Activated naive CD4-positive, alpha-beta T cell (primary cell): ENCODE measurements at places on chromosomes 16 and 17.

- DNase-seq, result no peak
These were observed 128.9 kb upstream of the GOT2 start for GRCh38 chr16:58863042-58863441.

DNA sequence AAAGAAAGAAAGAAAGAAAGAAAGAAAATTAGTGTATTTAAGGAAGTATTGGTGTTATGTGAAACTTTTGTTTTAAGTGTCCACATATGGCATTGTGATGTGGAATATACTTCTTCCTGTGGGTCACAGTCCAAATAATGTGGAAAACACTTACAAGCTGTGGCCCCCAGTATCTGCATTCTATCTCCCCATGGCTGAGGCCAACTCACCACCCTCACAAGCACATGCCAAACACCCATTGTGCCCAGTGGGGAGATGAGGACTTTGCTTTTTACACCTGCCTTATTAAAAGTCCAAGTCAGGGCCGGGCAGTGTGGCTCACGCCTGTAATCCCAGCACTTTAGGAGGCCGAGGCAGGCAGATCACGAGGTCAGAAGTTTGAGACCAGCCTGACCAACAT is 4.0 kb upstream of the P2RX5 start:
- no peak for DNase-seq

- DNase-seq, result no peak
These were observed 23.0 kb downstream of the ARHGAP27 start for GRCh38 chr17:45409659-45410076.

DNA sequence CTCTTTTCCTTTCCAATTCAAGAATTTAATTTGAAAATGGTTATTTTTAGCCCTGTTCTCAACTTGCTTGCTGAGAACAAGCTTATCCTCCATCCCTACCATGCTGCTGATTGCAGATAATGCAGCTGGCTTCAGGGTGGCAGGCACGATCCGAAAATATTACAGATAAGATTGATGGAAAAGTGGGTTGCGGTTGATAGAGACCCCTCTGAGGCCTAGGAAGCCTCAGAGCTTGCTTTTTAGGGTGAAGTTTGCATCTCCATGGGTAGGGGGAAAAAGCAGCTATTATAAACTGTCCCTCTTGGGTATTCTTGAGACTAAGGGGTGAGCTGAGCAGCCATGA is 116.5 kb upstream of the GOT2 start:
- DNase-seq, result no peak
